ENCODE measurements at places on chromosomes 12 and 14.

- no peak for DNase-seq
Measured at GRCh38 chr12:130204541-130204953, 42.3 kb downstream of the FZD10 start.

DNA sequence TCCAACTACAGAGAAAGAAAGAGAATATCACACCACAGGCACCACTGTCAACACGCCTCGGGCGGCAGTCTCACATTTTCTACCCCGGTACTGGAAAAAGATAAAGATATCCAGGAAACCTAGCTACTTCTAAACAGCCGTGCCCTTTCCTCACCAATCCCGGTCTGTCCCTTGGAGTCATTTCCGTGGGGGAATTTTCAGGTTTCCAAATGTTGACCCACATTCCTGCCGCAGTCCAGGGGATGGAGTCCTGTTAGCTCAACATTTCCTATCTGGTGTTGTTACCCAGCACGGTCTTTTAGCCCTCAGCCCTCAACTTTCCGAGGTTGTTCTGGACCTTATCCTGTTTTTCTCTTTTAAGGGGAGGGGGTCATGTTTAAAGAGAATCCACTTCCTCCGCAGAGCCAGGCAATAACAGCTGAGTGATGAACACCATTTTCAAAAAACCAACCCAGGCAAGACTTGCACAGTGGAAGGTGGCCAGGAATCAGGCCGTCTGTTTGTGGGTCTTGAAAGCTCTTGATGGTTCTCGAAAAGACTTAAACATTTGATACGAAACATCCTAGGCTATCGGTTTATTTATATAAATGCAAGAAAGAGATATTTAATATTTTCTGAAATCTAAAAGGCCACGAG lies 4.6 kb downstream of the SSH1 start:
- no peak for DNase-seq

- DNase-seq = no peak
Measured at GRCh38 chr12:100468126-100468525, 5.5 kb upstream of the NR1H4 start.

GRCh38 chr12:66323017-66323416 lies 20.7 kb downstream of the HELB start:
- no peak for DNase-seq

DNA sequence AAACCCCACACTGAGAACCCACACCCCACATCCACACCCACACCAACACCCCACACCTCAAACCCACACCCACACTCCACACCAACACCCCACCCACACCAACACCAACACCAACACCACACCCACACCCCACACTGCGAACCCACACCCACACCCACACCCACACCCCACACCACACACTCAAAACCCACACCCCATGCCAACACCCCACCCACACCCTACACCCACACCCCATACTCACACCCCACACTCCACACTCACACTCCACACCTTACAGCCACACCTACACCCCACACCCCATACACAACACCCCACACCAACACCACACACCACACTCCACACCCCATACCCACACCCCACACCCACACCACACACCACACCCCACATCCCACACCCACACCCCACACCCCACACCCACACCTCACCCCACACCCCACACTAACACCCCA lies 38.0 kb downstream of the TMEM120B start:
- DNase-seq = no peak

GRCh38 chr14:95559203-95559602 lies 24.4 kb downstream of the GLRX5 start:
- no peak for DNase-seq

DNA sequence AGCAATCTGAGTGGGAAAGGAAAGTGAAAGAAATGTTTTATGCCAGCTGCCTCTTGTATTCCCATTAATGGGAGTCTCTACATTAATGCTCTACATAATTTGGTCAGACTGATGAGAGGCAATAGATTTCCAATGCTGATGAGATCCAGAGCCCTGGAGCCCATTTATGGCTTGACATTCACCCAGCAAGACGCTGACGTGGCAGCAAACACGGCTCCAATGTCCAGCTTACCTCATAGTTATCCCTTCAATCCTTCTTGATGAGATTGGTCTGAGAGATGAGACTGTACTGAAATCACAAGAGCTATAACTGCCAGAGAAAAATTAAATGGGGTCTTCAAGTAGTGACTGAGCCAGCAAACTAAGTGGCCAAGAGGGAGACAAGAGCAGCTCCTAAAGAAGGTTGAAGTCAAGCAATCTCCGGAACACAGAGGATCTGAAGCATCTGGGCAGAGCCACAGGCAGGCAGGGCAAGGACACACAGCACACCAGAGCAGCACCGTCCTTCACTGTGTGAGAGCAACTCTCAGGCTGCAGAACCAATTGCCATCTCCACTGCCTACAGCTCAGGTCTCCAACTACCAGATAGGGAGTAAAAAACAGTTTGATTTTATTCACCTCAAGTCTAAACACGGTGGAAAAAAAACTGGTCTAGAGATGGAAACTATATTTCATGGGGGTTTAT lies 7.3 kb upstream of the MYO1A start:
- no peak for DNase-seq

GRCh38 chr12:74021937-74022336 lies 515.7 kb upstream of the ATXN7L3B start:
- peak; percentile 59 for DNase-seq

DNA sequence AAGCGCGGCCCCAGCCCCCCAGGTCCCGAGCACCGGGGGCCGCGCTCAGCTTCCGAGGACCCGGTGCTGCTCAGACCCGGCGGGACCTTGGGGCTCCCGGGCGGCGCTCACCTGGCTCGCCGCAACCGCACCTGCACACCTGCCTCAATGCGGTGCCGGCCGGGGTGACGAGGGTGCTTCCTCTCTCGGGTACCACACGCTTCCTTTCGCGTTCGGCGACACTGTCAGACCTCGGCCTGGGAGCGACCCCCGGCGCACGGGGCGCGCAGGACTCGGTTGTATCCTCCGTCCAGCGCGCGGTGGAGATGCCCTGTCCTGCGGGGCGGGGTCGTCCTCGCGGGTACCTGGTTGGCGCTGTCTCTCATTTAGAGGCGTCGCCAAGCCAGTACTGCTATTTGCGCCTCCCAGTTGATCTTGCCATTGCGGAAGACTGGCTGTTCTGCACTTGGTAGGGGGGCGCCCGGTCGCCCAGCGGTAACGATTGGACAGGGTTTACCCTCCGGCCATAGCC lies 718 bp downstream of the PACS2 start:
- peak; percentile 79 for DNase-seq

GRCh38 chr14:56112781-56113180 lies 5.4 kb upstream of the PELI2 start:
- DNase-seq = no peak

GRCh38 chr12:13117029-13117428 lies 13.6 kb upstream of the GSG1 start:
- no peak for DNase-seq

DNA sequence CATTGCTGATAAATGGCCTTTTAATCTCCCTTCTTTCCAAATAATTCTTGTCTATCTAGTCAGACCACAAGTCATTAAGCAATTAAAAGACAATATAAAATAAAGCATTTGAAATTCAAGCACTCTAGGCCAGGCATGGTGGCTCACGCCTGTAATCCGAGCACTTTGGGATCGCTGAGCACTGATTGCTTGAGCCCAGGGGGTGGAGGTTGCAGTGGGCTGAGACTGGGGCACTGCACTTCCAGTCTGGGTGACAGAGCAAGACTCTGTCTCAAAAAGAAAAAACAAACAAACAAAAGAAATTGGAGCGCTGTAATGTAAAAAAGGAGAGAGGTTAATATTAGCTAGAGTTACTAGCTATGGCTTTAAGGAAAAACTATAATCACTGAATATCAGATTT lies 30.5 kb upstream of the CSRP2 start:
- peak; percentile 59 for DNase-seq

- no peak for DNase-seq
Measured at GRCh38 chr14:95348395-95349080, 28.8 kb upstream of the CLMN start.

DNA sequence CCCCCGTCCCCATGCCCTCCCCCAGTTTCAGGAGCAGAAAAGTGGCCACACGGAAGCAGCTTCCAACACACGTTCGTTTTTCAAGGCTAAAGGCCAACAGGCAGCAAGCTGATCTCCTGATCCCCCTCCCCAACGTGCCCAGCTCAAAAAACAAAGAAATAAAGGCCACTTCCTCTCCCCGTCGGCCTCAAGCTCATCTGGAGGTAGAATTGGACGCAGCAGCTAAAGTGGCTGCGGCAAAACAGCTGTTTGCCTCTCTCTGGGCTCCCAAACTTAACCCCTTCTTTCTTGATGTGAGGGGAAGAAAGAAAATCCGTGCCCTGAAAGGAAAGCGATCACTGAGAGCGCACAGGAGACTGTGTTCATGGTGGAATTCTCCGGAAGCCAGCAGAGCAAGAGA lies 66.3 kb downstream of the SCARB1 start:
- DNase-seq = no peak

- DNase-seq = no peak
Measured at GRCh38 chr12:1853716-1854115, 33.4 kb downstream of the LRTM2 start.

DNA sequence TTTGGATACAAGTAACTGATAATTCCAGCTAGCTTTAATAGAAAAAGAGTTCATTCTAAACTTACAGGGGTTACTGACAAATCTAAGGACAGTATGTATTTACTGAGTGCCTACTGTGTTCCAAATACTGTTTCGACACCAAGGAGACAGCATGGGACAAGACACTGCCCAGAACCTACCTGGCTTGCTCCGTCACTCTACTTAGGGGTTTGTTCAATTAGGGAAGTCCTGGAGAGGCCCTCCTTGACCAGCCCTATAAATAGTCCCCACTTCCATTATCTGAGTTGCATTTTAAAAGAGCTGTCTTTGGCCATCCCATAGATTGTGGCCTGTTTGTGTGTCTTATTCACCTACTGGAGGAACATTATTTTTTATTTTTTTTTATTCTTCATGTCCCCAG lies 129.5 kb upstream of the ATF1 start:
- DNase-seq = no peak

GRCh38 chr14:93103392-93104080 lies 12.2 kb downstream of the ITPK1 start:
- DNase-seq = peak; percentile 37

DNA sequence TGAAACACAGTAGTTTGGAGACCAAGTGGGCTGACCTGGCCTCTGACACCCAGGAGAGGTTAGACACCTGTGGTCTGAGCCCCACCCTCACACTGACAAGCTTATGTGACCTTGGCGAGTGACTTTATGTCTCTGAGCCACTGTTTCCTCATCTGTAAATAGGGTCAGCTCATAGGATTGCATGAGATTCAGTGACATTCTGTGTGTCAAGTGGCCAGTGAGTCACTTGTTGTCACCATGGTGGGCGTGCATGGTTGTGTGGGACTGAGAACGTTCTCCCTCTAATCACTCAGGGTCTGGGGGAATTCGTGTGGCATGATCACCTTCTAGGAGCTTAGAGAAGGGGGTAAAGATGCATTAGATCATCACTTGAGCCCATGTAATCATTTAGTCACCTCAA lies 146.4 kb downstream of the PHETA1 start:
- peak; percentile 51 for DNase-seq

DNA sequence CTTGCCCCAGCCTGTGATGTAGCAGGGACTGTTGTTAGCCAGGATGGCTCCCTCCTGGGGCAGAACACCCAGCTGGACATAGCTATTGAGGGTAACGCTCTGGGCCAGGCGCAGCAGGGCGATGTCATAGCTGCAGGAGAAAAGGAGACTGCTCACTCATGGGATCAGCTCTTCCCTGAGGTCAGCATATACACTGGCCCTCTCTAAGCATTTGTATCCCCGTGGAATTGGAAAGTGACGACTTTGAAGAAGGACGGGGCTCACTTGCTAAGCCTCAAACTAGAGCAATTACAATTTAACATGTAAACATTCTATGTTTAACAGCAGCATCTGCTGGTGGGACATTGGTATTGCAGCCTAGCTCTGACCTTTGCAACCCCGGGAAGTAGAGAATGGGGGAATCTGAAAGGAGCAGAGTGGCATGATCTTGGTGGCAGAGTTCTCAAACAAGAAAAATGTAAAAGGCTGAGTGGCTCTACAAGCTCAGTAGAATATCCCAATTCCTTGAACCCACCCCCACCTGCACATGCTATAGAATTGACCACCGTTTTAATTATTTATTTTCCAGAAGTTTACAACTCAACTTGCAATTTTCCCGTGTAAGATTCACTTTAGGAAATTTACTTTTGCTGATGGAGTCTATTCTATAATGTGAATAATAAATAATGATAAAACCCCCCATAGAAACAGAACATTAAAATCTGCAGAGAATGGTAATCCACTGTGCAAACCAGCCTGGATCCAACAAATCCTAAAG lies 5.0 kb downstream of the CELA1 start:
- peak; percentile 79 for DNase-seq

- no peak for DNase-seq
Measured at GRCh38 chr14:68337279-68337678, 455.6 kb downstream of the ZFP36L1 start.

GRCh38 chr12:12436831-12437345 lies 80.0 kb downstream of the BORCS5 start:
- peak; percentile 49 for DNase-seq

DNA sequence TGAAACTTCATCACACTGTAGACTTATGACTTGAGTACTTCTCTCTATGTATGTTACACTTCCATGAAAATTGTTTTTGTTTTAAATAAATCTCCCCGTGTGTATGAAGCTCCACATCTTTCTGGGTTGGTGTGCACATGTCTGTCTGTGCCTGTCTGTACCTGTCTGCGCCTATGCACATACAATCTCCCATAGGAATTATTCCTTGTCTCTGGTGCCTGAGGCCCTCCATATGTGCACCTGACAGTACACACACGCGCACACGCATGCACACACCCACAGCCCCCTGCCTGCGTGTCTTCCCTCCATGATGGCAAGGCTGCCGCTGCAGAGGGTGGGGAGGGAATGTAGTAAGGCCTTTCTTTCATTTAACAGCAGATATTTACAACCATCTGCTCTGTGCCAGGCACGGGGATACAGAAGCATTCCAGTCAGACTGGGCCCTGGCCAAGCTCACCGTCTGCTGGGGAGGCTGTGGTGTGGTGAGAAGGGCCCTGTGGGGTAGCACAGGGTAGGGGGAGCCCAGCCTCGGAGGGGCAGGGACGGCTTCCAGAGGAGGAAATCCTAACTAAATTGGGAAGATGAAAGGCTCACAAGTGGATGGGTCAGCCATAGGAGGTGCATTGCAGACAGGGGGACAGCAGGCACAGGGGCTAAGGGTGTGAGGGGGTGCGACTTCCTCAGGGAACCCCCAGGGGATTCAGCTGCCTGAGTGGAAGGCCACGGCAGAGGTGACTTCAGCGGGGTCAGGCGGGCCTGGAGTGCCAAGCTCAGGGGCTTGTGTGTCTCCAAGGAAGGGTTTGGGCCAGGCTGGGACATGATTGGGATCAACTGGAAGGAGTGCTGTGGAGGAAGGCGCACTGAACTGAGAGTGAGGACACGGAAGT lies 26.1 kb downstream of the KRT8 start:
- peak; percentile 69 for DNase-seq

DNA sequence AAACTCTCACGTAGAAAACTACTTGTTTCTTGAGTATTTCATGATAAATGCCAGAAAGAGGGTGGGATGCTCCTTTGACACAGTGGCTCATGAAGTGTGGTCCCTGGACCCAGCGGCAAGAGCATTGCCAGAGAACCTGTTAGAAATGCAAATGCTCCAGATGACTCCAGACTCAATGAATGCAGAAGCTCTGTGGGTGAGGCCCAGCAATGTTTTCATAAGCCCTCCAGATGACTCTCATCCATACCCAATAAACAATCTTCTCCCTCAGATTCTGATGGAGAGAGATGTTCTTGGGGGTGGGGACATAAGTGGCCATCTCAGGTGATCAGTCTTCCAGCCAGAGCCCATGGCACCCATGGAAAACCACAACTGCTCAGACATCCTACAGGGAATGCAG lies 88.9 kb downstream of the SMOC1 start:
- no peak for DNase-seq

Data from NCI-H69 (cell line).